Skin of body (tissue), 3 donors: ENCODE measurements at places on chromosomes 7 and 10. TPM values are rescaled to one million over a fixed set of nuclear protein-coding genes. Genes with fewer than 3 reads are reported as not detected.

ALOX5 gene
- total RNA-seq = 9.4 TPM

PDE6C gene
- total RNA-seq = not detected

AKR1C8 gene
- total RNA-seq = 1.5 TPM

HTR5A gene
- not detected for total RNA-seq

ZNF775 gene
- 3.0 TPM for total RNA-seq

CFAP46 gene
- 0.39 TPM for total RNA-seq

PDK4 gene
- 34.8 TPM for total RNA-seq

C10orf88 gene
- total RNA-seq = 13.4 TPM

UFSP1 gene
- total RNA-seq = 1.2 TPM

MYL10 gene
- 3.2 TPM for total RNA-seq

TAC1 gene
- total RNA-seq = 3.8 TPM

CALCR gene
- 0.49 TPM for total RNA-seq

OPN4 gene
- total RNA-seq = not detected

CALML5 gene
- 133 TPM for total RNA-seq

PSD gene
- total RNA-seq = 7.5 TPM

DGKI gene
- total RNA-seq = 1.5 TPM

CYP3A7 gene
- 0.39 TPM for total RNA-seq

PNLIPRP3 gene
- total RNA-seq = 5.8 TPM

FBXL13 gene
- total RNA-seq = 2.8 TPM

MCM10 gene
- total RNA-seq = 5.8 TPM

HOXA4 gene
- total RNA-seq = 0.69 TPM

TBXAS1 gene
- 6.2 TPM for total RNA-seq

RALA gene
- 26.9 TPM for total RNA-seq

COBL gene
- 11.9 TPM for total RNA-seq

USP54 gene
- total RNA-seq = 34.8 TPM

EZH2 gene
- total RNA-seq = 19.2 TPM

TYSND1 gene
- 10.2 TPM for total RNA-seq

RET gene
- 9.3 TPM for total RNA-seq

EPO gene
- not detected for total RNA-seq

XRCC2 gene
- total RNA-seq = 3.6 TPM

TPST1 gene
- total RNA-seq = 63.3 TPM

OR2A12 gene
- total RNA-seq = not detected

SUFU gene
- 7.4 TPM for total RNA-seq

SFXN2 gene
- total RNA-seq = 7.1 TPM

IGFBP1 gene
- total RNA-seq = 0.10 TPM

TRUB1 gene
- total RNA-seq = 21.1 TPM

LDB3 gene
- 25.0 TPM for total RNA-seq

DGKB gene
- total RNA-seq = 2.9 TPM

FZD1 gene
- total RNA-seq = 15.9 TPM

RSPH10B2 gene
- 0.30 TPM for total RNA-seq

CLCN1 gene
- total RNA-seq = 0.20 TPM

CHST3 gene
- 19.5 TPM for total RNA-seq

ADGRA1 gene
- total RNA-seq = 0.10 TPM

KCNMA1 gene
- 11.7 TPM for total RNA-seq

SPDYE3 gene
- total RNA-seq = not detected

UPK3B gene
- total RNA-seq = 1.7 TPM

CYP26A1 gene
- not detected for total RNA-seq

TRIL gene
- 21.8 TPM for total RNA-seq

CPEB3 gene
- 2.6 TPM for total RNA-seq

EEPD1 gene
- 12.2 TPM for total RNA-seq

UCMA gene
- total RNA-seq = not detected

PNLIPRP1 gene
- not detected for total RNA-seq

EPDR1 gene
- 11.4 TPM for total RNA-seq

HMX2 gene
- total RNA-seq = not detected

UCN3 gene
- not detected for total RNA-seq

ASB10 gene
- 0.69 TPM for total RNA-seq

PRSS37 gene
- total RNA-seq = not detected

GIMAP7 gene
- 5.7 TPM for total RNA-seq

CELF2 gene
- total RNA-seq = 29.3 TPM
